IMR-90 (cell line): ENCODE measurements at places on chromosomes 7 and 10. TPM values are rescaled to one million over a fixed set of nuclear protein-coding genes. Genes with fewer than 3 reads are reported as not detected.

DNA sequence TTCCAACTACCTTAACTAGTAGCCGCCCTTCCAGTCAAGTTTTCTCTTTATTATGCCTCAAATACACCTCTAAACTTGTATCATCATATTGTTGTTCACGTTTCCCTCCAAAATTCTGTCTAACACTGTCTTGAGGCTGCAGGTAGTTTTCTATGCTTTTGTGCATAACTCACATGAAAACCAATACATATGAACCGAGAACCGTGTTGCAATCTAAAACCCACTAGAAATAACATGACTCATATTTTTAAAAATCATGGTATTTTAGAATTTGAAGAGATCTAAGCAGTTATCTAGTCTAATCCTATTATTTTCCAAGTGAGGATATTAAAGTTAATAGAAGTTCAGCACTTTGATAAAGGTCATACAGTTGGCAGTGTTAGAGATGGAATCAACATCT, 18.2 kb downstream of the LIPF start:
- DNase-seq = no peak

DNA sequence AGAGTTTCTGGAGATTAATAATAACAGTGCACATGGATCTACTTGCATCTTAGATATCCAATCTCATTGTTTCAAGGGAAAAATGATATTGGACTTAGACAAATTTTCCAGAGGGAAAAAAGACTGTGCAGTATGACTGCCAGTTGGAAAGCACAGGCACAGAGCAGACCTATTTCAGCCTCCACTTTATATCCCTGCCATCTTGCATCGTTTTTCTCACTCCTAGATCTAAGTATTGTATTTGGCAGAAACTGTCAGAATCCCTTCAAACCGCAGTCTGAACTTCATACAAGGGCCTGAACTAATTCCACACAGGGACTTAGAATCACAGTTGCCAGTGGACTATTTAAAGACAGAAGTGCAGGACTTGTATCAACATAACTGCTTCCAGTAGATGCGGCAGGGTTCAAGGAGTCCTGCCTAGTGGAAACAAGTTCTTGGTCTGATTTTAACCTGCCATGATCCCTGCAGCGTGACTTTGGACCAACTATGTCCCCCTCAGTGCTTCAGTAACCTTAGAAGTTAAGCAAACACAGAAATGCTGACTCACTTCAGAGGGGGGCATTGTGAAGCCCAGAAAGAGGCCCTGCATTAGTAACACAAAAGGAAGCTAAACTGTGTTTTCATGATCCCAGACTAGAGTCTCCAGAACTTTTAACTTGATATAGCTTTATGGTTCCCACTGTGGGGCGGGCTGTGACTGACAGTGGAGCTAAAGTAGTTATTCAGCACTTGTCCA, 95.7 kb upstream of the PALS2 start:
- DNase-seq = peak; percentile 90

DNA sequence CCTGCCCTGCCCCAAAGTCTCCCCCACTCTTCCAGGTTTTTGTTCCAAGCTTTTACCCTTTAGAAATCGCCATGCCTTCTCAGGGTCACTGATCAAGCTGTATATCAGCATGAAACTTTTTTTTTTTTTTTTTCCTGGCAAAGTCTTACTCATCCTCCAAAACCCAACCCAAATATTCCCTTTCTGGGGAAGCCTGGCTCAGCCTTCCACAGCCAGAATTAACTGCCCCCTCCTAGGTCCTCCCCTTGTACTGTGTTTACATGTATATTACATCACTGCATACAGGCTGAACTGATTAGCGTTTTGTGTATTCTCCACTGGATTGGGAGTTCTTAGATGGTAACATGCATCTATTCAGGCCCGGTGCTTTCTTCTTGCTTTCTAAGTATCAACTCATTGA, 4.6 kb upstream of the NOBOX start:
- no peak for DNase-seq

DNA sequence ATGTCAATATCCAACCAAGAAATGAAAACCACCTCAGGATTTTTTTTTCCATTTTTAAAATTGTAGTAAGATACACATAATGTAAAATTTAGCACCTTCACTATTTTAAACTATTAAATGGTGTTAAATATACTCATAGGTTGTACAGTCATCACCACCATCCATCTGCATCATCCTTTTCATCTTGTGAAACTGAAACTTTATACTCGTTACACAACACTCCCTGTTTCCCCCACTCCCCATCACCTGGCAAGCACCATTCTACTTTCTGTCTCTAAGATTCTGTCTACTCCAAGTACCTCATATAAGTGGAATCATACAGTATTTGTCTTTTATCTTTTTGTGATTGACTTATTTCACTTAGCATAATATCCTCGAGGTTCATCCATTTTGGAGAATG, 335.2 kb upstream of the NPSR1 start:
- DNase-seq = no peak

DNA sequence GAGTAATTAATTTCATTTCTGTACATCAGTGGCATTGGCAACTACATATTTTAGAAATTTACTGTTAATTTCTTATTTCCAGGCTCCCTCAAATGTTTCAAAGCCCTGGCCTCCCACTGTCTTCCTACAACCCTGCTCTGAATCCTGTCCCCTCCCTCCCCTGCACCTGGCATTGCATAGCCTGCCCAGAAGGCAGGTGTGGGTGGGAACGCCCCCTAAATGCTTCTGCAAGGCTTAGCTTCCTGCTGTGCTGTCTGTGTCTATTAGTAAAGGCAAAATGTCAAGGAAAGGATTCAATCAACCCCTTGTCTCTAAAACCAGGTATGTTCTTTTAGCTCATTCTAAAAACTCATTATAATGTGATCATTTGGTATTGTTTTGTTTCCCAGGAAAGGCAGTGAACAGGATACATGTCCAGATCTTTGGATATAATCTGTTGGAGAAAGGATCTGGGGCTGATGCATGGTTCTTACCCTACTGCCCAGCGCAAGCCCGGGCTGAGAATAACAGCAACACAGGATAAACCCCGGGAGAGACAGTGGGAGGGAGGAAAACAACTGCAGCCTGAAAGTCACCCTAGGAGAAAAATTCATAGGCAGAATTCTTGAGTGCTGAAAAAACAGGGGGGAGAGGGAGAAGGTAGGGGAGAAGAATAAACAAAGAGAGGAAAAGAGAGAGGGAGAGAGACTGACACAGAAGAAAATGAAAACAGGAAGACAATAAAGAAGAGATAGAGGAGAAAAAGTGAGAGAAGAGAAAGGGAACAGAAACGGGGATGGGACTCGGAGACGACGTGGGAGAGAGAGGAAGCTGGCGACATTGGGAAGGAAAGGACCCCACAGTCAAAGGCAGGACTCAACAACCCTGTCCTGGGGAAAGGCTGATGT, 589 bp downstream of the ZNF488 start:
- no peak for DNase-seq

- no peak for DNase-seq
Measured at GRCh38 chr7:127091620-127092019, 161.1 kb downstream of the GRM8 start.

GRCh38 chr7:124072603-124073309, 39.9 kb upstream of the TMEM229A start:
- peak; percentile 90 for DNase-seq

DNA sequence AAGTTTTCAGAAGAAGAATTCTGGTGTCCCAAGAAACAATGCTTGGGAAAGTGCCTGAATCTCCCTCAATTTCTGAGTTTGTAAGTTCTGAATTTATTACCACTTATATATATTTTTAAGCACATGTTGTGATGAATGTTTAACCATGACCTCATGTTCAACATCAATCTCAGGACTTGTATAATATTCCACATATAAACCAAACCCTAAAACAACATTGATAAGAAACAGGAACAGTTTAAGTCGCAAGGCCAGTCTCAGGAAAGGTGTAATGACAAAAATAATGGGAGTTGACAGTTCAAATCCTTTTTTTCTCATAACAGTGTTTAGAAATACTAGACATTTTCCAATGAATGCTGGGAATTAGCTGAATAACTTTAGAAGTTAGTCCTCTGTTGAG, 22.8 kb downstream of the NRP1 start:
- no peak for DNase-seq

DNA sequence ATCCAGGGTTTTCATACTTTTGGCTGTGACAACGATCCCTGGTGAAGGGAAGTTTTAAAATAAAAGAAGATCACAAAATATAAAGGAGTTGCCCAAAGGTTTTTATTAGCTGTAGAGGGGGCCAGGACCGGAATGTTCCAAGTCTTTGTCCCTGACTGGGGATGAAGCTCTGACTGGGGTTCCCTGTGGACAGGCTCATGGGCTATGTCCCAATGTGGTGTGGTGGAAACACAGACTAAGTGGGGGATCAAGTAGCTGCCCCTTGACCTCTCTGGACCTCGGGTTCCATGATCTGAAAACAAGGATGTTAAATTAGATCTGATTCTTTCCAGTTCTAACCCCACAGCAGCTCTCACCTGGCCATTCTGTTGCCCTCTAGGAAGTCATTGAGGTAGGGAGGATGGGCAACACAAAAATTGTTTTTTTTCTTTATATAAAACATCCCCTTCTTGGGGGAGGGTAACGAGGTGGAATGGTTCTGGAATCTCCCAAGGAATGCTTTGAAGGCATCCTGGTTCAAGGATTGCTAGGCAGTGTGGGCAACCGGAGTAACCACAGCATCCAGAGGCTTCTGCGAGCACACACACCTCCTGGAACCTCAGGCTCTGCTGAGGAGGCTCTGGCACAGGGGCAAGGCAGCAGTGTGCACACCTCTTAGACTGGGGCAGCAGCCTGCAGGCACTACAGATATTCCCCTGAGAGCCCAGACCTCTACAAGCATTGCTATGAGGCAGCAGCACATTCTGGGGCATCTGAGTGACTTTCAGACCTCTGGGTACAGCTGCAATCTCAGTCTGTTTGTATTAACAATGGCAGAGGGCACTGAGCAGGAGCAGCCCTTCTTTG, 21.4 kb upstream of the CRYGN start:
- DNase-seq = no peak

DNA sequence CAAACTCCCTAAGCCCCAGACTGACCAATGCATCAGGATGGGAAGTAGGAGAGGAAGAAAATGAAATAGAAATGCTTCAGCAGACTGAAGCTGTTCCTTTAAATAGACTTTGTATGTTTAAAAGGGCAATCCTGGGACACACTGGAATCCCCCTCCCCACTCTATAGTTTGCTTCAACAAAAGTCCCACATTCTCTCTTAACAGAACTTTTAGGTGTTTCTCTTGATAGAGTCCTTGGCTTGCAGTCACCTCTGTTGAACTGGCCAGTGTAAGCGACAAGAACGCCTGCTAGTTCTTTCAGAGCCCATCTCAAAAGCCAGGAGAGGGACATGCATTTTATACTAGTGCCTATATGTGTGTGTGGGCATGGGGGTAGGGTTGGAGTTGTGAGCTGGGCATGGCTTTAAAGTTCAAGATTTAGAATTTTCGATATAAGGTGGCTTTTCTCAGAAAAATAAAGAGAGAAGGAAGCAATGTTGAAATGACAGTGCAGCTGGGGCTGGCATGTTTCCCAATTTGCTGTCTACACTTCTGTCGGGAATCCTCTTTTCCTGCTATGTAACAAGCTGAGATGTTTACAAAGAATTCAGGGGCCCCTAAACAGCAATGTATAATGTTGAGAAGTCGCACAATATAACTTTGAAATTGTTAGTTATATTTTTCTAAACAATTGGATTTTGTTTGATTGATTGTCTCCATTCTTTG, 2.1 kb downstream of the TBX20 start:
- no peak for DNase-seq

GRCh38 chr7:158541346-158542010, 46.1 kb downstream of the PTPRN2 start:
- DNase-seq = no peak

GRCh38 chr10:73979141-73979808, 18.6 kb upstream of the VCL start:
- no peak for DNase-seq

- peak; percentile 33 for DNase-seq
Measured at GRCh38 chr10:87915989-87916388, 52.6 kb downstream of the PTEN start.

- peak; percentile 9 for DNase-seq
Measured at GRCh38 chr7:99920149-99920548, 819 bp upstream of the TRIM4 start.

DNA sequence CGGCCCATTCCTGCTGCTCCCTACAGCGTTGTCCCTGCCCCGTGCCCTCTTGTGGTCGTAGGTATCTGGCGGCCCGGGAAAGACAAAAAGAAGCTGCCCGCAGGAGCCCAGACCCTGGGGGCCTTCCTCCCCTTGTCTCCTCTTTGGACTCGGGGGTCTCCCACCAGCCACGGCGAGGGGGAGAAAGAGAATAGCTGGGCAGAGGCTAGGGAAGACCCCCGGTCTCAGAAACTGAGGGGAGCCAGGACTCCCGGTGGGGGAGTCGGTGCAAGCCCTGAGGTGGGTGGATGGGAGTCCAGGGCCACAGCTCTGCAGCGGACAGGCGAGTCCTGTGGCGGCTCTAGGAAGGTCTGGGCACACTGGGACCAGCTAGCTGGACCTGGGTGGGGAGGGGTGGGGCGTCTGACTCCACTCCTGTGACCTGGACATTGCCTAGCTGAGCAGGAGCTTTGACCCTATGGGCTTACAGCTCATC, 1.3 kb upstream of the SH2D4B start:
- no peak for DNase-seq

- DNase-seq = peak; percentile 93
Measured at GRCh38 chr7:33764752-33765451, 140.4 kb upstream of the BMPER start.

DNA sequence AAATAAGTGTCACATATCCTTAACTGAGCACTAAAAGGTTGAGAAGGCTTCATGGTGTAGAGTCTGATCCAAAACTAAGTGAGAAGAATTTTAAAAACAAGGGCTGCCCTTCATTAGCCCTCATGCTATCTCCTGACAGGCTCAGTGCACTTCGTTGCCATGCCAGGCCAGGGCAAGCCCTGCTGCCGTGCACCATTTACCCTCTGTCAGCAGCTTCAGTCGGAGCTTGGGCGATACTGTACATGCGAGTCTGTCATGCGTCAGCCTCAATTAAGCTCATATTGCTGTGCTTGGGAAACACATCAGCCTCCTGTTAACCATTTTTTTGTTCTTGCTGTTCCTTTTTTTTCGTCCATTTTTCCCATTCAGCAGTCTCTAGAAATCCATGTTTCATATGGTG, 166.6 kb downstream of the VTI1A start:
- no peak for DNase-seq

DNA sequence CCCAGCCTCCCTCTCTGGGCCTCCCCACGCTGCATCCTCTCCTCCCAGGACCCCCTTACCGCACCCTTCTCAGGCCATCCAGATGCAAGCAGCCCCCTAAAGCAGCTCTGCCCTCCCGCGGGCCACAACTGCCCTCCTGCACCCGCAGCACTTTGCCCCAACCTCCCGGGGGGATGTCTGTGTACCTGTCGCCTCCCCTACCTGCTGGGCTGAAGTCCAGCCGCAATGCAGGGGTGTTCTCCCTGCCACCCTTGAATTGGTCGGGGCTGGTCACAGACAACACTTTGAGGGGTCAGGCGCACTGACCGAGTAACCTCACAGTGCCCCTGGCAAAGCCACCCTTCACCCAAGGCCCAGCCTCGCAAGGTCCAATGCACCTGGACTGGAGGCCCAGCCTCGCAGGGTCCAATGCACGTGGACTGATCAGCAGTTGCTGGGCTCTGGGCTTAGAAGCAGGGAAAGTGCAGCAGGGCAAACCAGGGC, 8.3 kb upstream of the CALML5 start:
- DNase-seq = no peak

GRCh38 chr10:132713421-132714095, 72.4 kb downstream of the NKX6-2 start:
- no peak for DNase-seq

The ANKRD1 gene
- total RNA-seq = 10.8 and 19.4 TPM in 2 replicates

The FRMD4A gene
- total RNA-seq = 27.5 and 30.3 TPM in 2 replicates

The SP4 gene
- total RNA-seq = 5.6 and 5.9 TPM in 2 replicates

The PTPRN2 gene
- total RNA-seq = under 0.01 TPM in 1 of 2 replicates, not detected in the other

The TFR2 gene
- total RNA-seq = under 0.01 and 0.18 TPM in 2 replicates

The HOXA7 gene
- under 0.01 and 0.18 TPM in 2 replicates for total RNA-seq

The LIPM gene
- total RNA-seq = not detected in 2 replicates

The TWIST1 gene
- 5.4 and 18.6 TPM in 2 replicates for total RNA-seq
